ENCODE measurements at places on chromosomes 11 and 22.
A peak's percentile ranks its signal among the peaks of the same experiment; 100 is the strongest.

GRCh38 chr11:15073361-15074205, at the start of gene CALCB:
Gene CALCB, plus strand, starts transcription at chr11:15073593. Its CDS starts 1,126 bp downstream, at chr11:15074719.
- DNase-seq = no peak

DNA sequence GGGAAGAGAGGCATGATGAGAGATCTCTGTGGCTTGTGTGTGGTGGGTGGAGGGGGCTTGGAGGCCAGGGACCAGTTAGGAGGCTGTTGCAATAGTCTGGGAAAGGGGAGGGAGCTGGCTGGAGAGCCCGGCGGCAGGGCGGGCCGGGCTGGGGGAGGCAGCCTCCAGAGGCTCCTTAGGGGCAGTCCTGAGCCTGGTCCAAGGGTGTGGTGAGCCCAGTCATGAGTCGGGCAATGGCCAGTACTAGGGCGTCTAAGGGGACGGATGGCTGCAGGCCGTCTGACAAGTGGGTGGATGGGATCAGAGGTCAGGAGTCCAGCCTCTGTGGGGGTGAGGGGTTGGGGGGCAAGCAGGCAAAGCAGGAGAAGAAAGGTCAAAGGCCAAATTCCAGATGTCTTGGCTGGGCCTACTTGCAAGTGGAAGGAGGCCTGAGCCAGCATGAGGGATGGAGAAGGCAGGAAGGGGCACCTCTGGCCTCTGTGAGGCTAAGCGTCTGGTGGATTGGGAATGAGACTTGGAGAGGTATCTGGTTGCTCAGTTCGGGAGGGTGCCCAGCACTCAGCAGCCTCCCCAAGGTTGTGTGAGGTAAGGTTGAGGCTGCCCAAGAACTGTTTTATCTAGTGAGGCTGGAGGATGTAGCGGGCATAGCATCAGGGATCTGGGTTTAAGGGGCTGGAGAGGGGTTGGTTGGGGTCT, 6.0 kb upstream of the CD248 start:
- DNase-seq = peak; percentile 37

- DNase-seq = peak; percentile 93
Observed at GRCh38 chr11:34655335-34656008, 34.6 kb downstream of the EHF start.

DNA sequence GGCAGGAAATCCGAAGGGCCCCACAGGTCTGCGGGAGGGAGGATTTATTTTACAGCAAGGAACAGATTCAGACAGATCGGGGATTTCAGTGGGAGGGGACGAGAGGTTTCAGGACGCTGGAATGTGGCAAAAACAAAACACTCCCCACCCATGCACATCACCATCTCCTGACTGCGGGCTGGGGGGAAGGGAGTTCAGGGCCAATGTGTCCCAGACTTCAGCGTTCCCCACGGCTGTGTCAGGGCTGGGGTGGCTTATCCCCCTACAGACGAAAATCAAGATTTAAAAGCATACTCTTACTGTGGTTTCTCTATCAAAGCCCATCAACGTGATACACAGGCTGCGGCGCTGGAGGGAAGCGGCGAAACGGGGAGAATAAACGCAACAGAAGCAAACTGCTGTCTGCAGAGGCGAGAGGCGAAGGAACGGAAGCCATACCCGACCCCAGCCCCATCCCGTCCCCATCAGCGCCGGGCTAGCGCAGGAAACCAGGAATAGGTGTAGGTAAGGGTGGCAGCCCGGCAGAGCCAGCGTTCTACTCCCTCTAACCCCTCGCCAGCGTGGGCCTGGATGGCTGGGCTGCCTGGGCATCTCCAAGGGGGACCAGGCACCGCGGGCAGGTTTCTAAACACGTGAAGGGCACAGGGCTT, 2.7 kb downstream of the TENM4 start:
- peak; percentile 60 for DNase-seq

GRCh38 chr22:45907996-45908395, 69.0 kb downstream of the WNT7B start:
- no peak for DNase-seq

DNA sequence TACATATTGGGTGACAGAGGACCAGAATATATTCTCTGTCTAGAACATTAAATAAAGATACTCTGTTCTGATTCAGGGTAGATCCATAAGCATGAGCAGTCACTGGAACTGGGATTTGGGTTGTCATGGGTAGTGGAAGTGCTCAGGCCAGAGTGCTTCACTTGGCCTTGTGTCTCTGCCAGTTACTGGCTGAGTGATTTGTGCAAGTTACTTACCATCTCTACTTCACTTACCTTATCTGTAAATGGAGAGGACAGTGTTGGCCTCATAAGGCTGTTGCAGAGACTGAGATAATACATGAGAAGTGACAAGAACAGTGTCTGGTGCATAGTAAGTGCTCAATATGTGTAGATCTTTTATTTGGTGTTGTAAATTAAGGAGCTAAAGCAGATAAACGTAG, 17.6 kb downstream of the ATXN10 start:
- no peak for DNase-seq

DNA sequence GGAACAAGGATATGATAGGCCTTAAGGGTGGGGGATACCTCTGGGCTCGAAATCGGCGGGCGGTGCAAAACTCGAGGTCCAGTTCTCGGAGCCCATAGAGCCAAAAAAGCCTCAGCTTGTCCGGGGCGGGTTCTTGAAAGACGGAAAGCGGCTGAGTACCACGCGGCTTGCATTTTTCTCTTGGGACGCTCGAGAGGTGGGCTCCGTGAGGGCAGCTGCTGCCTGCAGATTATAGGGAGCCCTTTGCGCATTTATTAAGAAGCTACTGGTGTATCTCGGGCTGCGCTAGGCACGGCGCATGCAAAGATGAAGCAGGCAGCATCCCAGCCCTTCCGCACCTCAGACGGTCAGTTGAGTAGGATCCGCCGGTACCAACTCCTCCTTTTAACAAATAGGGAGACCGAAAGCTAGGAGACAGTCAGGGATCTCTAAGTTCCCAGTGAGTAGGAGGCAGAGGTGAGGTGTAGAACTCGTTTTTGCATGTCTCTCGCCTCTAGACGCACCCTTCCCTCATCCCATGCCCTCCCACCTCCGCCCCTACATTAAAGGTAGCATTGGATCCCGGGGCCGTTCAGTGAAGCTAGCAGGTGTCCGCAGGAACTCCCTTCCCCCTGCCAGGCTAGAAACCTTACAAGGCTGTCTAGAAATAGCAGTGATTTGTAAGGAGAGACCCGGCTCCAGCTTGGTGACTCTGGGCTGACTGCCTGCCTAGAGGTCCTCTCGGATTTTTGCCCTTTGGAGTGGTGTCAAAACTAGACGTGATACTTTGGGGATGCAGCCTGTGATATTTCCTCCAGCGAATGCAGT, 768 bp downstream of the LDHA start:
- no peak for DNase-seq

- no peak for DNase-seq
Observed at GRCh38 chr11:12998336-12998735, 10.8 kb upstream of the RASSF10 start.

DNA sequence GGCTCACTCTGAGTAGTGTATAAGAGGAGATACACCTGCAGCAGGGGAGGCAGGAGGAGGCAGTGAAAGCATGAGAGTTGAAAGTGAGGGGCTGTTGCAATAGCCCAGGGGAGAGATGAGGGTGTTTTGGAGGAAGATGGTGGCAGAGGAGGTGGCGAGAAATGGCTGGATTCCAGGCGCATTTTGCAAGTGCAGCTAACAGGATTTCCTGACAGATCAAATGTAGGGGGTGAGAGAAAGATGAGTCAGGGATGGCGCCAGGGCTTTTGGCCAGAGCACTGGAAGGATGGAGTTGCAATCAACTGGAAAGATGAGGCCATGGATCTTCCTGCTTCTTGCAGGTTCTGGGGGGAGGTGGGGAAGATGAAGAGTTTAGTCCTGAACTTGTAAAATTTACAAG, 16.8 kb upstream of the TSPAN18 start:
- DNase-seq = peak; percentile 55

- DNase-seq = no peak
Observed at GRCh38 chr22:32211011-32211410, 6.1 kb upstream of the RFPL2 start.

DNA sequence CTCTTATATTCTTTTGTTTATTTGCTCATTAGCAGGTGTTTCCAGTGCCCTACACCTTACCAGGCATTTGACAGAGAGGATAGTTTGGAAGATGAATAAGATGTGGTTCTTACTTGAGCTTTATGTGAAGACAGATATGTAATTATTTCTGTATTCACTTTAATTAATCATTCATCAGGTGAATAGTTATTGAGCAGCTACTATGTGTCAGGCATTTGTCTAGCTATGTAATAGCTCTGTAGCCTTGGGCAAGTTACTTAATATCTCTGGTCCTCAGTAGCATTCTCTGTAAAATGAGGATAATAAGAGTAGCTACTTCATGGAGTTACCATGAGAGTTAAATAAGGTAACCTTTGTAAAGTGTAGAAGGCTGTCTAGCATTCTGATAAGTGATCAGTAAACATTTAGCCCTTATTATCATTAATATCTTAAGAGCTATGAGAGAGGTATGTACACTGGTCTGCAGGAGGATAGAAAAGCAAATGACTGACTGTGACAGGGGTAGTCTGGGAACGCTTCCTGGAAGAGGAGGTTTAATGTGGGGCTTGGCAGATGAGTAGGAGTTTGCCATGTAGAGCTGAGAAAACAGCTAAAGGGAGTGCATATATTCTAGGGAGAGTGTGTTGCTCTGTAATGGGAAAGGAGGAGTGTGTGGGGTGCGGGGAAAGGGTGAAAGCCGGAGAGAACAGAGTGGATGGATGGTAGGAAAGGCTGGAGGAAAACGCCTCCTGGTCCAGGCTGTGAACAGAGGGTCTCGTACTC, 56.1 kb downstream of the MICAL2 start:
- DNase-seq = no peak

- no peak for DNase-seq
Observed at GRCh38 chr22:19960491-19961200, 19.0 kb upstream of the TXNRD2 start.

- DNase-seq = no peak
Observed at GRCh38 chr22:23262518-23263332, 82.4 kb downstream of the BCR start.

GRCh38 chr11:63854696-63855095, 15.8 kb downstream of the MARK2 start:
- no peak for DNase-seq

DNA sequence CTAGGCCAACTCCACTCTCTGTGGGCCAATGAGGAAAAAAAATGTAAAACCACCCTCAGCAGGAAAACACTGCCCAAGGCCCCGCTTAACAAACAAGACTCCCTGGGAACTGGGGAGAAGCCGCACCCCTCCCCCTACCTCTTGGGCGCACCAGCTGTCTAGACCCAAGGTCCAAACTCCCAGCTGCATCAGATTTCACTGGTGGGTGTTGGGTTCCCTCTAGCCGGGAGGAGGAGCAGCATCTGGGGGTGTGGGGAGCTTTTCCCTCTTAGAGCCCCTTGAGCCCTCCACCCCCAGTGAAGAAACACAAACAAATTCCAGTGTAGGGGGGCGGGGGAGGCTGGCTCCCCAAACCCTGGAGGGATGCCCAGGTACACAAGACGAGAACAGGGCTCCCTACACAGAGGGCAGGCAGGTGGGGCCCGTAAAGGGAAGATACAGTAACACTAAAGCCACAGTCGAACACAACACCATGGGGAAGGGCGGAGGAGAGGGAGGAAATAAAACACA, 64.9 kb downstream of the NECTIN1 start:
- no peak for DNase-seq

DNA sequence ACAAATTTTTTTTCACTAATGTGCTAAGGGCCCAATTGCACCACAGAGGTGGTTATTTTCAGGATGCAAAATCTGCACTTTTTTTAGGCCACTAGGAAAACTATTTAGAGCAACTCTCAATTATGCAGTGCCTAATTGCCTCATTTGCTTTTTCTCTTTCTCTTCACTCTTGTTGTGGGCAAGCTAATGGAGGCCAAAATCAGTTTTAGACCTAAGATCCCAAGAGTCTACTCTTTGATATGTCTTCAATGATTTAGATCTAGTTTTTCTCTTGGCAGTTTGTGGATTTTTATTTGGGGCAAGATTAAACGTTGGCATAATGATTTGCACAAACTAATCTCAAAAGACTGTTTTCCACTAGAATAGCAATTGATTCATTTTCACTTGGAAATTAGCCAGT, 1996.9 kb downstream of the LRRC4C start:
- DNase-seq = no peak

DNA sequence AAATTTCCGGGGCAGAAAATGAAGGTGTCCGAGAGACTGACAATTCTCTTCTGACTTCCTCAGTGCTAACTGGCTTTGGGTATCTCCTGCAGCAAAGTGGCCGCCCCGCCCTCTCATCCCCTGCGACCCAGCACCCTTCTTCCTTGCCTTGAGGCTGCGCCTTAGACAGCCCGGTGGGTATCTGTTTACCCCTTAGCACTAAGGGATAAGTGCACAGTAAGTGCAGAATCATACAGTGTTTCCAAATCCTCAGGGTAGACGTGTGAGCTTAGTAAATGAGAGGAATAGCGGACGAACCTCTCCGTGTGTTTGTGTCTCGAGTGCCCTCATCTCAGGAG, 368 bp upstream of the CHORDC1 start:
- DNase-seq = no peak

GRCh38 chr11:30329150-30329940, 6.4 kb downstream of the ARL14EP start:
- no peak for DNase-seq

DNA sequence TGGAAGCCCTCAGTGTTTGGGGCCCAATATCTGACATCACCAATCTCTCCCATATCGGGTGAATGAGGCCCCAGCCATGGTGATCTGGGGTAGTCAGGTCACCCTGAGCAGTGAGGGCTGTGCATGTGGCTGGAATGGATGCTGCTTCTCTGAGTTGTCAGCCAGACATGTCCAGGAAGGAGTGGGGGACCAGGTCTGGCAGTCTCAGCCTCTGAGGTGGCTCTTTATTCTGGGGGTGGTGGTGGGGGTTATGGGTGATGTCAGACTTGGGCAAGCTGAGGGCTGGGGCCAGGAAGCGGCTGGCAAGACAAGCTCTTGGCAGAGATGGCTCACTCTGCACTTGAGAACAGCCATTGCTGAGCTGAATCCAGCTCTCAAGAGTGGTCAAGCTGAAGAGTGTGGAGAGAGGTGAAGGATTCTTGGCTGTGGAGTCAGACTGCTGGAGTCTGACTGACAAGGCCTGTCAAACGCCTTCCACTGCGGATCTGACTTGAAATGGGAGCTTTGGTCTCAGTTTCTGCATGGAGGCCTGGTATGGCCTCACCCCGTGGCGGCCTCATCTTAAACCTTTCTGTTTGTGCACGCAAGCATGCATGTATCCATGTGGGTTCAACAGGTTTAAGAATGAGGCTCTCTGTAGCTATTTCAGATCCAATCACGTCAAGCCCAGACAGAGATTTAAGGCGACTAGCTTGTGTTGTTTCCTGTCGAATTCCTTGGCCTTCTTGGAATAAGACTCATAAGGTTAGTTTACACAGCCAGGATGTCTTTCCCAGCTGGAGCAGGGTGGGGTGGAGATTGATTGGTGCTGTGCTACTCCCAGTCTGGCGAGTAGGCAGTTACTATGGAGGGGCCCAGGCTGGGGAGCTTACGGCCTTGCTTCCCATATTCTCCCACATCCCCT, 83.9 kb upstream of the TIMP3 start:
- DNase-seq = peak; percentile 47

- no peak for DNase-seq
Observed at GRCh38 chr22:39925909-39926679, 25.2 kb downstream of the GRAP2 start.

GRCh38 chr22:39106326-39106725, 9.3 kb downstream of the APOBEC3H start:
- DNase-seq = no peak

GRCh38 chr22:21015466-21016006, 571 bp downstream of the P2RX6 start:
- DNase-seq = no peak
